ENCODE measurements at places on chromosomes 6 and 20.

DNA sequence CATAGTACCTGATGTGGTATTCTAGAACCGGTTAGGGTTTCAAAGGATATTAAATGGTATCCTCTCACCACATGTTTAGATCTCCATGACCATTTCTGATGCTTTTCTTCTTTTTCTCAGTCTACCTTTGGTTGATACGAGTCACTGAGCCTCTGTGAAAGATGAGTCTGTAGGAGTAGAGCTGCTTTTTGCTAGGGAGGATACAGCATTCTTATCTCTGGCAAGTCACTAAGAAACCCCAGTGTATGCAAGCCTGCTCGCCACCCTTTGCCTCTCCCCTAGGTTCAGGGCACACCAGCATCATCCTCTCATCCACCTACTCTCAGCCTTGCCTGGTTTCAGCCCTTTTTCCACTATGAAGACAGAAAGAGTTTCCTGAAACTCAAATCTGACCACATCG is 89.9 kb downstream of the MTFR2 start:
- DNase-seq: no peak

GRCh38 chr20:57432862-57433491 is 41.8 kb downstream of the RBM38 start:
- DNase-seq: no peak

GRCh38 chr6:69913361-69913760 is 47.0 kb downstream of the COL19A1 start:
- DNase-seq: no peak

GRCh38 chr20:57772349-57772964 is 62.6 kb upstream of the PMEPA1 start:
- peak; percentile 27 for DNase-seq

GRCh38 chr6:133179481-133179880 is 61.7 kb upstream of the EYA4 start:
- no peak for DNase-seq

DNA sequence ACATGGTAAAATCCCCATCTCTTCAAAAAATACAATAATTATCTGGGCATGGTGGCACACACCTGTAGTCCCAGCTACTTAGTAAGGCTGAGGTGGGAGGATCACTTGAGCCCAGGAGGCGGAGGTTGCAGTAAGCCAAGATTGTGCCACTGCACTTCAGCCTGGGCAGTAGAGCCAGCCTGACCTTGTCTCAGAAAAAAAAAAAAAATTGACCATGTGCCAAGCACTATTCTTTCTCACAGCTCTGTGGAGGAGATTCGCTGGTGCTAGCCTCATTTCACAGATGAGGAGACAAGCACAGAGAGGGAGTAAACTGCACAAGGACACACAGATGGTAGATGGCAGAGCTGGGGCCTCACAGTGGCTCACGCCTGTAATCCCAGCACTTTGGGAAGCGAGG is 131.8 kb upstream of the JARID2 start:
- DNase-seq: no peak

GRCh38 chr6:43968110-43968965 is 158.9 kb downstream of the MRPL14 start:
- DNase-seq: no peak

- no peak for DNase-seq
Measured at GRCh38 chr6:124812067-124812466, 150.2 kb upstream of the RNF217 start.

- no peak for DNase-seq
Measured at GRCh38 chr6:113668641-113669408, 188.3 kb upstream of the MARCKS start.

- peak; percentile 85 for DNase-seq
Measured at GRCh38 chr6:166106076-166106686, 61.5 kb downstream of the TBXT start.

GRCh38 chr6:15485936-15486335 is 176.9 kb downstream of the DTNBP1 start:
- no peak for DNase-seq

DNA sequence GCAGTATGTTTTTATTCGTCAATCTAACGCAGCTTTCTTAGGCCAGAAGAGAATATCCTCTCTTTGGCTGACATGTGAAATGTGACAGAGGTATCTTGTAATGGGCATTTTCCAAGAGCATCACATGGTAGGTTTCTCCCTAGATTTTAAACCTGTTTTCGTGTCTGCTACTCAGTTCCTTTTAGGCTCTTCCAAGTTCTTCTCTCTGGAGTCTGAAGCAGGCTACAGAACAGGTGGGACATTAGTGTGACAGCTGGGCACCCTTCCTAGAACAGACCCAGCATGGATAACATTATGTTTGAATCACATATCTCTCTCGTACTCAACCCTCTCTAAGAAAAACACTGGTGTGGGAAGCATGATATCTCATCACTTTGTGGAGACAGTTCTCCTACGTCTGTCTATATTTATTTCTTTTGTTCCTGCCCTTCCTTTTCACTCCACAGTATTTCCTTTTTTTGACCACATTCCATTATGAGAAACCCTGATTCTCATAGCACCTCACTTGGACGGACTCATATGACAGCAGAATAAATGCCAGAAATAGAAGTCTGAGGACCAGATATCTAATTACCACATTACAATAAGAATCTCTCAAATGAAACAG is 263.4 kb downstream of the NKAIN2 start:
- no peak for DNase-seq

Measured in WTC11 (cell line).